ENCODE measurements at places on chromosomes 4 and X.

- DNase-seq = no peak
These were observed 385 bp downstream of the DCLK2 start for GRCh38 chr4:150078579-150079080.

DNA sequence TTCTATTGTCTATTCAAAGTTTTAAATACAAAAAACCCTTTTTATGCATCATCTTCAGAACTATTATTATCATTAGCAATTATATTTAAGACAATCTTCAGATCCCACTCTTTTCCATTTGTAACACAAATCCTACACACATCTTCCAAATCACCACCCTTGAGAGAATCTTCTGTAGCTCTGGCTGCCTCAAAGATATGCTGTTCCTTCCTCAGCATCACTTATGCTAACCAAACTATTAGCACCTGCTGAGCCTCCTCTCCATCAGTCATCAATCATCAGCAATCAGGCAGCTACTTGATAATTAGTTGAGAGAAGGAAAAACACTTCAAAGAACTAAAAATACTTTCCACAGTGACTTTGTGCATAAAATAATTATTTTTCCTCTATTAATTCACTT, 1082.2 kb downstream of the C4orf33 start:
- no peak for DNase-seq

GRCh38 chr4:87067124-87067885, 132.5 kb downstream of the AFF1 start:
- DNase-seq = no peak

DNA sequence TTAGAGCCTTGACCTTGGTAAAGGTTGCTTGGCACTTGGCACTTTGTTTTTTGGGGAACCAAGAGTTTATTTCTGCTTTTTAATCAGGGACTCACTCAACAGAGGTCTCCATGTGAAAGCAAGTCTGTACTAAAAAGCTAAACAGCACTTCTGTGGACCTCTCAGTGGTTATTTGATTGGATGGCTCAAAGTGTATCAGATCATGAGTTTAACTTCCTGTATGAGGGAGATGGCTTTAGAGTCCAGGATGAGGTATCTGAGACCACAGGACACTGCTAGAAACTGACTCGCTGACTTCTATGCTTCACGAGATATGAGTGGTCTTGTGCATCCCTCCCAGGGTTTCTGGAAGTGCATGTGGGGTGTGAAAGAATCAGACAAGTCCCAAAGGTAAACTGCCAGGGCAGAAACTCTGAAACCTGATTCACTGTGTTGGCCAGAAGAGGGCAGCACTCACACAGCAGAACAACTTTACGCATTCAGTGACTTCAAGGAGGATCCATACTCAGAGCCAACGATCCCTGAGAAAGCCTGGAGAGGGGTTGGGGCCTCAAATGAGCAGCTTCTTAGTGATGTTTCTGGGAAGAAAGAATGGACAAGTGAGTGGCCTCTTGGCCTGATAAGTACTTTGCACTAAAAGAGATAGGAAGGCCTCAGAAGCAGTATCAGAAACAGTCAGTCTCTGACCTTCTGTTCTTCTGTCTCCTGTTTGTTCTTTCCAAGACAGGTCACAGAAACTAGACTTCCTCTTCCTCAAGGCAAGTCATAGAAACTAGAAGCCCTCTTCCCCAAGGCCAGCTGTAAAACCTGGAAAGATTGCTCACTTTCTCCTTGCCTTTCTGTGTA, 220.3 kb upstream of the CXCL13 start:
- DNase-seq = peak; percentile 2

DNA sequence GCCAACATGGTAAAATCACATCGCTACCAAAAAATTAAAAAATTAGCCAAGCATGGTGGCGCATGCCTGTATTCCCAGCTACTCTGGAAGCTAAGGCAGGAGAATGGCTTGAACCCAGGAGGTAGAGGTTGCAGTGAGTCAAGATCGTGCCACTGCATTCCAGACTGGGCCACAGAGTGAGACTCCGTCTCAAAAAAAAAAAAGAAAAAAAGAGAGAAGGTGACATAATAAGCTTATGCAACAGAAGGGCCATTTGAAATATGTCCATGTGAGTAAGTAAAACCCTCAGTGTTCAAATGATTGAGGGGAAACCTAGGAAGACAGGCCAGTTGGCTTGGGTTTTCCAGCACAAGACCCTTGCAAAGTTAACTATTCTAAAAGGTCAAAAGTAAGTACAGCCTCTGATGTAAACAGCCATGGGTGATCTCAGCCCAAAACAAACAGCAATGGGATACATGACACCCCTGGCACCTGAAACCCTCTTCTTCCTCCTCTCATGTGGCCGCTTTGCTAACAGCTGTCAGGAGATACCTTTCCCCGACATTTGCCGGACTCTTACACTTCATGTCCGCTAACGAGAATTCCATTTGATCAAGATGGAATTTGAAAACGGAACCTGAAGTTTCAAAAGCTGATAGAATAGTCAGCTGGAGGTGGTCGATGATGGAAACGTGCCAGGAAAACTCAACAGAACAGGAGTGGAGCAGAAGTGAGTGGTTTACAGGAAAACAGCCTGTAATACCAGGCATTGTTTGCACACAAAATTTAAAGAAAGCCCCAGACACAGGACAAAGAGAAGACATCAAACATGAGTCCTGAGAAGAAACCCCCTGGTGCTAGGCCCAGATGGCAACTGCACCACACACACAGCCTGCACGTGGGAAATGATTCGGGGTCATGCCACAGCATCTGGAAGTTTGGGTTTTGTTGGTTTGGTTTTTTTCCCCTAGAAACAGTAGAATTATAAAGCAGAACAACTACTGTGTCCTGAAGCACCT, 93.0 kb upstream of the STS start:
- no peak for DNase-seq

GRCh38 chrX:154458116-154458953, at the start of gene PLXNA3:
PLXNA3 (plus strand) TSS chrX:154458281; CDS start chrX:154460184, 1,903 bp downstream.
- DNase-seq = peak; percentile 53

GRCh38 chr4:63787326-63787725, 621.9 kb downstream of the TECRL start:
- DNase-seq = no peak

DNA sequence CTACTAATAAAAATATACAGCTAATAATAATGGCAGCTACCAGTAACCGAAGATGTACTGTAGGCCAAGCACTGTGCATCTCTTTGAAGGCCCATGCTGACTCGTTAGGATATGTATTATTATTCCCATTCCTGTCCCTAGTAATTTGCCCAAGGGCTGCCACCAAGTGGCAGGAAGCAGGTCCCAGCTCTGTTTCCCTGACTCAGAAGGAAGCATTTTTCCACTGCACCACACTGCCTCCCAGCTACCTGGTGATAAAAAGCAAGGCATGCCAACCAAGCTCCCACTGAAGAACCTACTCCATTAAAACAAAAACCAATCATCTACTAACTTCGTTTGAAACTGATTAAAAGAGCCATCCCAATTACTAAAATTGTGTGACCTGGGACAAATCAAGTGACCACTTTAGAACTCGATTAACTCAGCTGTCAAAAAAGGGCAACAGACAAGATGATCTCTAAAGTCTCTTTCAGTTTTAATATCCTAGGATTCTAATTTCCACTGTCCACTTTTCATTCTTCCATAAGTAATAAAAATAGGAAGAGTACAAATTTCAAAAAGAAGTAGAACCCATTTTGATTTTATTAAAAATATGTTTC, 24.3 kb upstream of the PGM2 start:
- DNase-seq = no peak

DNA sequence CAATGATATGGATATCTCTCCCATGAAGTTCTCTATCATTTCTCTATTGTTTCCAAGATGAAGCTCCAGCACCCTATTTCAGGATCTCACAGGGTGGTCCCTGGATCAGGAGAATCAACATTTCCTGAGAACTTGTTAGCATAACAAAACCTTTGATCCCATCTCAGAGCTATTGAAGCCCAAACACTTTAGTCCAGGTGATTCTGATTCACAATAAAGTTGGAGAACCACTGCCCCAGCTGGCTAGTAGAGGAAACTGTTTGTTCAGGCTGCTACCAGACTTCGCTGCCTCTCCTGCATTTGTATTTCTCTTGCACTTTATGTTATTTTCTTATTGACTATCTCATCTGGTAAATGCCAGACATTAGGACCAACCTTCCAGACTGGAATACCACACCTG, 65.4 kb downstream of the CEP44 start:
- DNase-seq = no peak

GRCh38 chrX:2689773-2690666, 1.1 kb upstream of the CD99 start:
- DNase-seq = no peak

DNA sequence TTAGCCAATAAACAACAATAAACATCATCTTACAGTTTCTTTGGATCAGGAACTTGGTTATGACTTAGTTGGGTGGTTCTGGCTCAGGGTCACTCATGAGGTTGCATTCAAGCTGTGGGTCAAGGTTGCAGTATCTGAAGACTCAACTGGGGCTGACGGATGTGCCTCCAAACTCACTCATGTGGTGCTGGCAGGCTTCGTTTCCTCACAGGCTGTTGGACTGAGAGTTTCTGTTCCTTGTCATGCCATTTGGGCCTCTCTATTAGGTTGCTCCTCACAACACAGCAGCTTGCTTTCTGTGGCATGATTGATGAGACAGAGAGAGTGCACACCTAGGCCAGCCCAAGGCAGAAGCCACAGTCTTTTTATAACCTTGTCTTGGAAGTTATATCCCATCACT, 20.7 kb downstream of the FRMPD3 start:
- no peak for DNase-seq

DNA sequence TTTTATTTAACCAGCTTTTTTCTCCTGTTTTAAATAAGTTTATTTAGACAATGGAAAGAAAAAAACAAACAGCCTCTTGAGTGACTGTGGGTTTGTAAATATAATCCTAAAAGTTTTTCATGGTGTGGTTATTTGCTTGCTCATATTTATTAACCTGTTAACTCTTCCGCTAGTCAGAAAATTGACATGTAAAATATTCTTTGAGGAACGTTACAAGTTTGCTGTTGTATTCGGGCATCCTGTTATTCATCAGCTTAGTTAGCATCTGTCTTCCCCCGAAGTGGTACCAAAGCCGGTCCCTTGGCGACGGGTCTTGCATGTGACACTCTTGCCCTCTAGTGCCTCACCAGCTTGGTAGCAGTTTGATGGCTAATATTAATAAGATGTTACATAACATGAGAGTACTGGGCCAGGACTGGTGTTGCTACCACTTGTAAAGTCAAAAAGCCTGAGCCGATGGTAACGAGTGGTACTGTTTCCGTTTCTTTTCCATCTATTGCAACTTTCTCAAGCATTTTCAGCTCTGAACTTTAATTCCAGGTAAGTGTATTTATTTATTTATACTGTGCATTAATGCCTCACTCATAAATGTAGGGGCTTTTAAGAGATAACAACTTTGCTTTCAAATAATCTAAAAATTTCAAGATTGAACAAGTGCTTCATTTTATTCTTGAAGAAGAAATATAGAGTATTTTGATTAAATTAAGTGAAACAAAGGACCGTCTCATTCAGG, at the start of gene NDST3:
Gene NDST3, plus strand, starts transcription at position 434 of the 733 bp plus-strand sequence. CDS start 19,425 bp downstream, outside the sequence.
- DNase-seq = no peak

DNA sequence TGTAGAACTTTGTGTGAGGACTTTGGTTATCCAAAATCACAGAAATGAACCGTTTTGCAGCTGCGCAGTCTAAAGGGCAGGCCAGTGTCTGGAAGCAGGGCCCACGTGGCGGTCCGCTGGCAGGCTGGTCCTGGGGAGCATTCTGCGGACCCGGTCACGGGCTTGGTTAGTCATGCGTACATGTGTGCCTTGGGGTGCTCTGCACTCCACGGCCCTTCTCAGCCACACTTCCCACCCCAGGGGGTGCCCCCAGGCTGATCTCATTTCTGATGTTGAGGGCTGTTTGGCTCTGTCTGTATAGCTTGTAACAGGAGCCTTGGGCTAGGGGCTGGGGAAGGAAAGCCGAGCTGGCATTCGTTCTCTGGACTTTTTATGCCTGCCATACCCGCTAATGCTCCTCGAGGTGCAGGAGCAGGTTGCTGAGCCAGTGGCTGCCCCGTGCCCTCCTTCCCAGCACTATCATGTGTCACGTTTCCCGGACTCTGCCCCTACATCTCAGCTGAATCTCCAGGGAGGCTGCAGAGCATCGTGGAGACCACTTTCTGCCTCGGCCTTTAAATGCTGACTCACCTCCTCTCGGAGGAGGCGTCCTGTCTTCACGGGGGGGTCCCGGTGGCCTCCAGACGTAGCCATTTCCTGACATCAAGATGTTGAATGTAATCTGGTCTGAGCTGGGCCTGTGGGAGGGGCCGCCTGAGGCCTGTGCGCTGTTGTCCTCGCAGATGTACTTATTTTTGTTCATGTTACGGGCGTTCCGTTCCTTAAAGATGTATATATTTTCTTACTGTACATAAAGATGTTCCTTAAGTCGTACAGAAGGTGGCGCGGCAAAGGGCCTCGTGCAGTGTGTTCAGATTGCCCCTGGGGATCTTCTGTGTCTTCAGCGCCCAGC, 11.4 kb upstream of the TADA2B start:
- DNase-seq = no peak

GRCh38 chrX:31112226-31112999, 40.6 kb upstream of the FTHL17 start:
- no peak for DNase-seq

DNA sequence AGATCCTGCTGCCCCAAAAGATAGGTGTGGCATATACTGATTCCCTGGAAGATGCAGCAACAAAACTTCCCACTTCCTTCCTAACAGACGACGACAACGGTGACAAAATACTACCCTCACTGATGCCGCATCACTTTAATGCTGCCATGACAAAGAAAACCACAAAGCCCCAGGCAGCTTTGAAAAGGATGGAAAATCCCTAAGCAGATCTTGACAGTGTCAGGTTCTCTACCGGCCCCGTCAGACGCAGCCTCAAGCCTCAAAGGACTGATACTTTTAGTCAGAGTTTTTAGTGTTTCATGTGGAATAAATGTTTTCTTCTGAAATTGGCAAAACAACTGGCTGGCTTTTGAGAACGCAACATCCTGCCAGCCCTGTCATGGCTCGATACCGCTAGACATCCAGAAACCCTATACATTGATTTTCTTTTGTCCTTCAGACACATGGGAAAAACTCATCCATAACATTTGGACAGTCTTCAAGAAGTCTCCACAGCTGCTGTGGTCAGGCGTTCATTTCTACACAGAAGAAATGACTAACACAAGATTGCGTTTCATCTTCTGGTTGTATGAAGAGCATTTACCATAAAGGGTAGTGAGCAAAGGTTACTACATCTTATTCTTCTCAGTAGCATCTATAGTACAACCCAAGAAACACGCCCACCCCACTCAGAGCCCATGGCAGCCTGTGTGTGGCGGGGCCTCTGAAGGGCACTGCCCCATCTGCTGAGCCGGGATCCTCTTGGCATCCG, 60.1 kb downstream of the GATB start:
- no peak for DNase-seq

DNA sequence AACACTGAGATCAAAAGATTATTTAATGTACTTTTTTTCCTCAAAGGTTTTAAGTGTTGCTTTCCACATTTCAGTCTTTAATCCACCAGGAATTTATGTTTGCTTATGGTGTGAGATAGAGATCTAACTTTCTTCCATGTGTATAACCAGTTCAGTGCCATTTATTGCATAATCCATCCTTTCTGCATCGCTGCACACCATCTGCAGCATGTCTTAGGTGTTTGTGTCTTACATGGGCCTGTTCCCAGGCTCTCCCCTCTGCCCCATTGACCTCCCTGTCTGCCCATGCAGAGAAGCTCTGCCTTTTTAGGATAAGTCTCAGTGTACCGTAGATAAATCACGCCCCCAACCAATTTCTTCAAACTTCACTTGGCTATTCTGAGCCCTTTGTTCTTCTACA, 30.3 kb downstream of the NSDHL start:
- no peak for DNase-seq

- no peak for DNase-seq
These were observed 6.2 kb upstream of the PLCXD1 start for GRCh38 chrX:274904-275475.

- DNase-seq = no peak
These were observed 744.6 kb downstream of the RPA4 start for GRCh38 chrX:97628326-97628725.

Measured in stimulated activated CD4-positive, alpha-beta T cell treated with anti-CD3 and anti-CD28 coated beads, Interleukin-1b, Interleukin-23, amount 100 ng/mL, for 1 hour (primary cell).